ENCODE measurements at places on chromosomes 7 and 10.

- DNase-seq, result no peak
These were observed 827.4 kb upstream of the PHF14 start for GRCh38 chr7:10146271-10146670.

DNA sequence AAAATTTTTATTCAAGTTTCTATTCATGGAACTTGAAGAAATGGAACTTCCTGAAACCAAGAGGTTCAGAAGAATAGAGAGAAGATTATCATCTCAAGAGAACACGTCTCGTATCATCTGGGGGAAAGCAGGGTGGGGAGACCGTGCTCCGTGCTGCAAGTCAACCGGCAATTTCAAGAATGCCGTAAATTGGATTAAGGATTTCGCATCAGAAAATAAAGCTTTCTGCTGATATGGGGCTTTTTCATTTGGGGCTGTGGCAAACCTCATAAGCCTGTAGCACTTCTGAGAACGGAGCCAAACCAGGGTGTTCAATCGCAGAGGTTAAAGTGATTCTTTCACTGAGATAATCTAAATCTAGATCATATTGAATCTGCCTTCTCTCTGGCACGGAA, 150.1 kb upstream of the NPS start:
- DNase-seq, result no peak

DNA sequence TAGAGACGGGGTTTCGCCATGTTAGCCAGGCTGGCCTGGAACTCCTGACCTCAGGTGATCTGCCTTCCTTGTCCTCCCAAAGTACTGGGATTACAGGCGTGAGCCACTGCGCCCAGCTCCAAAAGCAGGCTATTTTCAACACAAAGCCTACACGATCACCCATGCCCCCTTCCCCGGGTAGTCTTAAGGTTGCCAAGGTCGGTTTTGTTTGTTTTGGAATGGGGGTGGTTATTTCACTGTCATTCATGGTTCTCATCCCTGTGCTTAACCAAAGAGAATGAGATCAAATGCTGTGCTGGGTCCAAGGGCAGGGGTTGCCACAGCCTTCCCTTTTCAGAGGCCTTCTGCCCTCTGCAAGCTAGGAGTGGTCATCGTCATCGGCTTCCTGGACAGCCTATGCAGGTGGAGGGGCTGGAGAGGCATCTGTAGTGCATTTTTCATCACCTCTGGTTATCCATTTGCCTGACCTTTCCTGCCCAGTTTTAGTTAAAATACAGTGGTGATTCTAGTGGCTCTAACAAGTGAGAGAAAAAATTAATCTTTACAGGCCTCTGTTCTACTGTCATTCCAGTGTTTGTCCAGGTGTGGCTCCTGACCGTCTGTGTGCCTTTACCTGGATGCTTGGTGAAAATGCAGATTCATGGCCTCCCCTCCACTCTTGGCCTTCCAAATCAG, 11.4 kb downstream of the BLVRA start:
- no peak for DNase-seq

- no peak for DNase-seq
These were observed 59.8 kb upstream of the CHST15 start for GRCh38 chr10:124153023-124153826.

- DNase-seq, result no peak
These were observed 22.2 kb downstream of the ARHGAP21 start for GRCh38 chr10:24701447-24701846.

GRCh38 chr7:143437578-143437977, 5.7 kb upstream of the TAS2R60 start:
- no peak for DNase-seq

DNA sequence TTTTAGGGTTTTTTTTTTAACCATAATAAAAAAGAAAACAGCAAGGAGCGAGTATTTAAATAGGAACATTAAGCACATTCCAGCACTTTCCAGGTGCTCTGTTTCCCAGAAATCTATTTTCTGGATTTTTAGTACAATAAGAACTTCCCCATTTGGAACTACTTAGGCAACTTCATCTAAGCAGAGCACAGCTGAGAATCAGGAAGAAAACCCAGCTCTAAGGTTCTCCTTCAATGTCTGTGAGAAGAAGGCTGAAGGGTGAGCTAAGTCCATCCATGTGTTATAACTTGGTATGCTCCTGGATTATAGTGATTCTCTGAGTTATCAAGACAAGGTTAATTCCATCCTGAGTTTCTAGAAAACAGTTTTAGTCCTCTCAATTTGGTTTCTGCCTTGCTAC, 181.9 kb downstream of the CYP26A1 start:
- no peak for DNase-seq

- DNase-seq, result no peak
These were observed 403.0 kb downstream of the THSD7A start for GRCh38 chr7:11428877-11429581.

DNA sequence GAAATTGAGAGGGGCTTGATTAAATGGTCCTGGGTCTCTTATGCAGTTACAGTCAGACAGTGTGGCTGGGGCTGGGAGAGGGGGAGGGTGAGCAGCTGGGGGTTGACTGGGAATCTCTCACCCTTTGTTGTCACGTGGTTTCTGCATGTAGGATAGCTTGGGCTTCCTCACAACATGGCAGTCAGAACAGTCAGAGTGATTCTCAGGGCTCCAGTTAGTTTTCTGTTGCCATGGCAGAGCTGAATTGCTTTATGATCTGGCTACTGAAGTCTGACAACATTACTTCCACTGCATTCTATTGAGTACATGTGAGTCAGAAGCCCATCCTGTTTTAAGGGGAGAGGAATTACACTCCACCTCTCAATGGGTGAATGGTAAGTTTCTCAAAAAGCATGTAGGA, 102.7 kb downstream of the WDR11 start:
- DNase-seq, result no peak

- no peak for DNase-seq
These were observed 36.5 kb downstream of the NRBF2 start for GRCh38 chr10:63169624-63170023.

DNA sequence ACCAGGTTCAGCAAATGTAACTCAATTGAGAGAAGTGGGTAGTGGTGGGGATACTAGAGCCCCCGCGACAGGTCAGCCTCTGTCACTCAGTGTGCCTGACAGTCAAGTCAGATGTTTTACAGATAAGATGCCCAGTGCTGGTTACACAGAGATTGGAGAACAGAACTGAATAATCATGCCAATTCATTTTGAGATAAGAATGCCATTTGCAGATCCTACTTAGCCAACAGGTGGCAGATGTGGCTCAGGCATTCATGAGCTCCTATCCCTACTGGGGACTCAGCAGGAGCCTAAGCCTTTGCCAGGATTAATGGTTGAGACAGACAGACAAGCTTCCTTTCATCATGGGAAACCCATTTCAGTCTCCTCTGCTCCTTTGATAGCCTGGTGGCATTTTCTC, 137.8 kb downstream of the MAPK8 start:
- no peak for DNase-seq

GRCh38 chr7:46525876-46526275, 604.8 kb upstream of the IGFBP3 start:
- no peak for DNase-seq

GRCh38 chr7:31702354-31702753, 15.3 kb downstream of the PPP1R17 start:
- no peak for DNase-seq

- no peak for DNase-seq
These were observed 13.2 kb downstream of the SGPL1 start for GRCh38 chr10:70828923-70829322.

GRCh38 chr7:93690021-93690420, 115.5 kb upstream of the CALCR start:
- no peak for DNase-seq

GRCh38 chr7:87216701-87217508, 2.6 kb downstream of the TMEM243 start:
- DNase-seq, result no peak

DNA sequence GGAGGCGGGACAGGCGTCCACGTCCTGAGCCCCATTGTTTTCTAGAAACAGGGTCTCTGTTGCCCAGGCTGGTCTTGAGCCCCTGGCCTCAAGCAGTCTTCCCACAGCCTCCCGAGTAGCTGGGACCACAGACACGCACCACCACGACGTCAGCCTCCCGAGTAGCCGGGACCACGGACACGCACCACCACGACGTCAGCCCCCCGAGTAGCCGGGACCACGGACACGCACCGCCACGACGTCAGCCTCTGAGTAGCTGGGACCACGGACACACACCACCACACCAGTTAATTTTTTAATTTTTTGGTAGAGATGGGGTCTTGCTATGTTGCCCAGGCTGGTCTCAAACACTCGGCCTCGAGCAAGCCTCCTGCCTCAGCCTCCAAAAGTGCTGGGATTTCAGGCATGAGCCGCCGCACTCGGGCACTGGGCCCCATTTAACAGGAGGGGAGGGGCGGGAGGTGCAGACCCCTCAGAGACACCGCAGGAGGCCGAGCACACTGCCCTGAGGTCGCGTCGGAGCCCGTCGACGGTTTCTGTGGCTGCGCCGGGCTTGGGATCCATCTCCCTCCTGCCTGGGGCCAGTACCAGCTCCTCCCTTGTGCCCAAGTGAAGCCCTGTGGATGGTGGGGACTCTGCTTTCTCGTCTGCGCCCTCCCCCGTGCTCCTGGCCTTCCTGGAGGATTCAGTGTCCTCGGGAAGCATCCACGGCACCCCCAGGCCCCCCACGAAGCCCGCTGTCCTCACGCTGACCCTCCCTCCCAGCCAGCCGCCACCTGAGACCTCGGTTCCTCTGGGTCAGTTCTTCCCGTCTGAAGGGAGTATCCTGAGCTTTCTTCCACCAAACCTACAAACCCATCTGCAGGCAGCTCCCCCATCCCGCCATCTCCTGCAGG, 13.0 kb downstream of the FAM20C start:
- DNase-seq, result no peak

GRCh38 chr7:100517305-100517704, 21.7 kb upstream of the AGFG2 start:
- no peak for DNase-seq

- DNase-seq, result no peak
These were observed 46.7 kb upstream of the CALD1 start for GRCh38 chr7:134732728-134733127.

DNA sequence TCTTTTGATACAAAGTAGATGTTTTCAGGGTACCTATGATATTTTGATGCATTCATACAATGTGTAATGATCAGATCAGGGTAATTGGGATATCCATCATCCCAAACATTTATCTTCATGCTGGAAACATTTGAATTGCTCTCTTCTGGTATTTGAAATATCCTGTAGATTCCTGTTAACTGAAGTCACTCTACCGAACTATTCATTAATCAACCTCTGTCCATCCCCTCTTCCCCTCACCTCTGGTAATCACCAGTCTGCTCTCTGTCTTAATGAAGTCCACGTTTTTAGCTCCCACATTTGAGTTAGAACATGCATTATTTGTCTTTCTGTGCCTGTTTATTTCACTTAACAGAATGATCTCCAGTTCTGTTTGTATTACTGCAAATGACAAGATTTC, 11.3 kb downstream of the MTG1 start:
- no peak for DNase-seq

DNA sequence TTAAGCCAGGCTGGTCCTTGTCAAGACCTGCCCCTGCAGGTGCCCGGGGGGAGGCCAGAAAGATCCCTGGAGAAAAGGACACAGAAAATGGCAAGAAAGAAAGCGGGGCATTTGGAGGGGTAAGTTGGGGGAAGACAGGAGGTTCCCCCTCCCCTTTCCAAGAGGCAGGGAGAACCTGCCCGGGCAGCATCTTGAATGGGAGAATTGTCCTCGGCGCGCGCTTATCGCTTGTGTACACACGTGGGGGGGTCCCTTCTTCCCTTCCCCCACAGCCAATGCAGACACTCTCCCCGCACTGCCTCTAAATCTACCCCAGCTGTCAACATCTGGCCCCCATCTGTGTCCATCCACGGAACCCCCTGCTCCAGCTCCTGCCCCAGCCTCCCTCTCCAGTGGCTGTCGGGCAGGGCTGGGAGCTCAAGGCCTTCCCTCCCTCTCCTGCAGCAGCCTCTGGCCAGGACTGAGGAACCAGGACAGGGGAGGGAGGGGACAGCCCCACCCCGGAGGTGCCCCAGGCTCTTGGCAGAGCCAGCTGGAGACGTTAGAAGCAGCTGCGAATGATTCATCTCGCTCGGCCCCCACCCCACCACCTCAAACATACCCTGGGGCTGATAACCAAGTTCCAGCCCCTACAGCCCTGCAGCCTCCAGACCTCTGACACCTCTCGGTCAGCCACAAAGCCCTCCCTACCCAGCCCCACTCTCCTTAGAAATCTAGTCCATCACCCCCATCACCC, 25.3 kb downstream of the EPHB4 start:
- no peak for DNase-seq

DNA sequence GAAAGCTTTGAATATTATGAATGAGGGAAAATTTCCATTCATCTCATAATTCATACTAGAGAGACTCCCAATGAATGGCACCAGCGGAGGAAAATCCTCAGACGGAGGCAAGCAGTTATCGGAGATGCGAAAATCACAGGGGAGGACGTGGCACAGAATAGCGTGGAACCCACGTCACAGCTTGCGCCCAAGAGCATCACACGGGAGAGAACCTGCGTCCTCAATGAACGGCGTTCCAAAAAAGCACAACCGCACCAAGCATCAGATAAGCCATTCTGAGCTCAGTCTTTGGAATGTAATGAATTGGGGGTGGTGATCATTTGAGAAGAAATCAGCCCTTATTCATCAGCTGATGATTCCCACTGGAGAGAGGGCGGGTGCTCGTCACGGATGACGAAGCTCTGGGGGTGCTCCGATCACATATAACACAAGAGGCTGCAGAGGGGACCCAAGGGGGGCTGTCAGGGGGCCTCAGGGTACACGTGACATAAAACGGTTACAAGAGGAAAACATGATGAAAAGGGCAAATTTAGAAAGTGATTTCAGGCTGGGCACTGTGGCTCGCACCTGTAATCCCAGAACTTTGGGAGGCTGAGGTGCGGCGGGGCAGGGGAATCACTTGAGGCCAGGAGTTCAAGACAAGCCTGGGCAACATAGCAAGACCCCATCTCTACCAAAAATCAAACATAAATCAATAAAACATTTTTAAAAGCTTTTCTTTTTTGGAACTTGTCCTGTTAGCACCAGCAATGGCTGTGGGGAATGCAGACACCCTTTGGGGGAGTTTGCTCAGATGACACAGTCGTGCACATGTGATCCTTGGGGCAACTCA, 33.8 kb upstream of the FIS1 start:
- no peak for DNase-seq

DNA sequence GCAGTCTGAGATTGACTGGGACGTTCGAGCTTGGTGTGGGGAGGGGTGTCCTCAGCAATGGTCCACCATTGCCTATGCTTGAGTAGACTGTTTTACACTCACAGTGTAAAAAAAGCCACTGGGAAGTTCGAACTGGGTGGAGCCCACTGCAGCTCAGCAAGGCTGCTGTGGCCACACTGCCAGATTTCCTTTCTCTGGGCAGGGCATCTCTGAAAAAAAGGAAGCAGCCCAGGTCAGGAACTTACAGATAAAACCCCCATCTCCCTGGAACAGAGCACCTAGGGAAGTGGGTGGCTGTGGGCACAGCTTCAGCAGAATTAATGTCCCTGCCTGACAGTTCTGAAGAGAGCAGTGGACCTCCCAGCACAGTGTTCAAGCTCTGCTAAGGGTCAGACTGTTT, 80.3 kb downstream of the BICC1 start:
- no peak for DNase-seq

- DNase-seq, result peak; percentile 91
These were observed at the start of gene GSTO2 for GRCh38 chr10:104268713-104269645. Gene GSTO2 (plus strand): TSS chr10:104269184. CDS start chr10:104274916, 5,732 bp downstream.

- no peak for DNase-seq
These were observed 735 bp downstream of the ZNF394 start for GRCh38 chr7:99499371-99499720.
